Peyer's patch (tissue), 4 donors: ENCODE measurements at places on chromosomes 1 and 21. TPM values are rescaled to one million over a fixed set of nuclear protein-coding genes. Genes with fewer than 3 reads are reported as not detected.

DNA sequence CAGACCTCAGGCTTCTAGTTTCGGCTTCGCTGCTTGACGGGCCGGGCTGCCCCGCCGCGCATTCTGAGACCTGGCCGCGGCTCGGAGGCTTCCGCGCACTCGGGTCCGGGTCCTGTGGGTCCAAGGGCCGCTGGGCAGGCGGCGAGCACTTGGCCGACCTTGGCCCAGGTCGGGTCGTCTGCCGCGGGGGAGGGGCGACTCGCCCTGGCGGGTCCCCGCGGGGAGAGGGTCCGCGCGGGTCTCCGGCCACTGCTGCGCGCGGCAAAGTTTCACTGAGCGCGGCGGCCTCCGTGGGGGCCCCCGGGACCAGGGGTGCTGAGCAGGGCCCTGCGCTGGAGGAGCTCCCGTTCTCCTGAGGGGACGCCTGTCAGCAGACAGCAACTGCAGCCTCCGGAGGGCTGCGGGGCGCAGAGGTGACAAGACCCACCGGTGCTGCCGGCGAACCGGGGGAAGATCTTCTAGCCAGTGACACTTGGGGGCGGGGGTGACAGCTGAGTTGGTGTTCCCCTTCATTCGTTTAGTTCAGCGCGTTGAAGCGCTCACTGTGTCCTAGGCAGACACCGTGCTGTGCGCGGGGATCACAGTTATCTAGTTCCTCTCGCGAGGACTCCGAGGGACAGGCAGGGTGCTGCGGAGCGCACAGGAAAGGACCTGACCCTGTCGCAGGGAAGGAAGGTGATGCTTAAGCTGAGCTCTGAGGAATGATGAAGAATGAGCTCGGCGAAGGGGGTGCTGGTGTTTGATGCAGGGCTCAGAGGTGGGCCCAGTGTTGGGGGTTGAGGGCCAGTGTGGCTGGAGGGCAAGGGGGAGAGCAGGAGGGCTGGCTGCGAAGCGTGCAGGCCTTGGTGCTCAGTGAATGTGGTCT is 725 bp downstream of the MTFR1L start:
- peak overlapping the region; percentile 79 for H3K4me3 ChIP-seq
- DNase-seq = peak; percentile 80
- no peaks in the 10 kb centered on the region for H3K27me3 ChIP-seq
- H3K36me3 ChIP-seq = peaks cover 17% of the 10 kb centered on the region
- peak overlapping the region; percentile 98 for H3K27ac ChIP-seq
- H3K4me1 ChIP-seq = peaks cover 12% of the 10 kb centered on the region

GRCh38 chr1:203041351-203041932 is 15.2 kb downstream of the PPFIA4 start:
- H3K27me3 ChIP-seq = no peaks in the 10 kb centered on the region
- H3K4me1 ChIP-seq = no peaks in the 10 kb centered on the region
- H3K27ac ChIP-seq = no peak overlapping the region
- peak; percentile 12 for DNase-seq
- no peak overlapping the region for H3K4me3 ChIP-seq

GRCh38 chr1:234960722-234961455 is 167.7 kb downstream of the TOMM20 start:
- peak overlapping the region; percentile 77 for H3K27ac ChIP-seq
- peaks cover 46% of the 10 kb centered on the region for H3K4me1 ChIP-seq
- H3K4me3 ChIP-seq = no peak overlapping the region
- no peaks in the 10 kb centered on the region for H3K36me3 ChIP-seq
- no peaks in the 10 kb centered on the region for H3K27me3 ChIP-seq

- peaks cover 1% of the 10 kb centered on the region for H3K4me1 ChIP-seq
- no peaks in the 10 kb centered on the region for H3K36me3 ChIP-seq
These were observed 30.5 kb upstream of the PIK3CD start for GRCh38 chr1:9621032-9621431.

DNA sequence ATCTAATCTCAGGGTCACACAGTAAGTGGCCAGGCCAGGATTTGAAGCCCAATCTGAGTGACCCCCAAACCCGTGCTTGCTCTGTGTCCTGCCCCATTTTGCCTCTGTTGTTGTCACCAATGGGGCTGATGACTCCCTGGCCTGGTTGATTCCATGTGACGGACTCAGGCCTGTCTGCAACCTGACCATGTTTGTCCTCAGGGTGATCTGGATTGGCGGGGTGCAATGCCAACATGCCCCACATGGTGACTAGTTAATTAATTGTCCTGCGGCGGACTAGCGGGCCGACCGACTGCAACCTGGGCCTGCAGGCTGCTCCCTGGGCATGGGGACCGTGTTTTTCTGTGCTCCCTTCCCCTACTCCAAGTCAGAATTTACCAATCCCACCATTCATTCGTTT is 256.3 kb downstream of the MATN1 start:
- H3K27me3 ChIP-seq = no peaks in the 10 kb centered on the region
- H3K4me1 ChIP-seq = no peaks in the 10 kb centered on the region
- no peak overlapping the region for H3K4me3 ChIP-seq
- no peaks in the 10 kb centered on the region for H3K36me3 ChIP-seq
- H3K27ac ChIP-seq = no peak overlapping the region
- DNase-seq = no peak

DNA sequence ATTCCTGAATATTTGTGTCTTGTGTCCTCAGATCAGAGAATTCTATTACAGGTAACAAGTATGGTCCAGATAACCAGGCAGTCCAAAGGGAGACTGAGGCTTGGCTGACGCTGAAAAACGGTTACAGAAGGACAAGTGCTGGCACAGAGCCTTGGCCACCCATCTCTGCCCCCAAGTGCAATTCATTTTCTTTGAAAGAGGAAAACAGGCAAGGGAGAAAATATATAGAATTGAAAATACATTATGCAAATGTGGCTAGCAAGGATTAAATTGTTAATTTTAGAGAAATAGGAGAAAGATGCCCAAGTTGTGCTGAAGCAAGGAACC is 1.2 kb downstream of the SORT1 start:
- H3K27ac ChIP-seq = peak overlapping the region; percentile 88
- peak overlapping the region; percentile 78 for H3K4me3 ChIP-seq
- H3K36me3 ChIP-seq = peaks cover 8% of the 10 kb centered on the region
- H3K4me1 ChIP-seq = peaks cover 11% of the 10 kb centered on the region

DNA sequence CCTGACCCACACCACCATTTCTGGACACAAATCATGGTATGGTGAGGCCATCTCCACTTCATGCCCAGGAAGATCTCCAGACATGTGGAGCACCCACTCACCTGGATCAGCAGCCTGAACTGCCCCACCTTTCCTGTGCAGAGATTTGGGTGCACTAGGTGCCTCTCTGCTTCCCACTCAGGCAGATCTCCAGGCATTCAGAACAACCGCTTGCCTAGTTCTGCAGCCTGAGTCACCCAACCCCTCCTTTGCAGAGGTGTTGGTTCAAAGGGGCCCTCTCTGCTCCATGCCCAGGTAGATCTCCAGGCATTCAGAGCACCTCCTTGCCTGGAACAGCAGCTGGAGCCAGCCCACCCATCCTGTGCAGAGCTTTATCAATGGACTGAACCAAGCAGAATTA is 620.8 kb downstream of the LRRIQ3 start:
- H3K27me3 ChIP-seq = no peaks in the 10 kb centered on the region
- H3K4me3 ChIP-seq = no peak overlapping the region
- no peaks in the 10 kb centered on the region for H3K36me3 ChIP-seq
- H3K27ac ChIP-seq = no peak overlapping the region

Gene GBP5
- total RNA-seq = 1.6 TPM
